ENCODE measurements at places on chromosomes 16 and 17. TPM values are rescaled to one million over a fixed set of nuclear protein-coding genes. Genes with fewer than 3 reads are reported as not detected.

The CSH2 gene
- not detected for total RNA-seq

GRCh38 chr17:46963571-46963970, 15.5 kb downstream of the RPRML start:
- no peak for DNase-seq

- no peak for DNase-seq
These were observed 247.2 kb downstream of the NTN1 start for GRCh38 chr17:9268546-9268945.

GRCh38 chr17:42111871-42112551, 503 bp downstream of the DHX58 start:
- DNase-seq: peak; percentile 69

DNA sequence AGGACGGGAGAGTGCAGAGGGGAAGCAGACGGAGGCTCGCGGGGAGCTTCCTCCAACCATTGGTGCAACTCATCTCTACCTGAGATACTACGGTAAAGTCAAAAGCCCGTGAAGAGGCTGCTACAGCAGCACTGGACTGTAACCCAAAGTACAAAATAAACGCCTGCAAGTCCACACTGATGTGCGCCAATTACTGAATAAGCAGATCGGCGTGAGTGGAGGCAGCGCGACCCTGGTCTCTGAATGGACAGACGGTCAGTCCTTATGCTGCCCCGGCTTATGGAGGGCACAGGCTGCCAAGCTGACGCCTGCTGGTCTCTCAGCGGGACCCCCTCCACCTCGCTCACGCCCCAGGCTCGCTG, 58.5 kb downstream of the LMF1 start:
- DNase-seq: no peak

All from activated CD8-positive, alpha-beta memory T cell treated with anti-CD3 and anti-CD28 coated beads, Interleukin-2, amount 10 ng/mL, durations not matched to agents 7 days and 5 days (primary cell).